ENCODE measurements at places on chromosomes 16 and 17. TPM values are rescaled to one million over a fixed set of nuclear protein-coding genes. Genes with fewer than 3 reads are reported as not detected.

The HOXB6 gene
- total RNA-seq = 0.08 TPM

The LRRC45 gene
- total RNA-seq = 20.9 TPM

The QRICH2 gene
- 1.8 TPM for total RNA-seq

The FN3KRP gene
- 16.7 TPM for total RNA-seq

The PABPN1L gene
- total RNA-seq = not detected

The KRTAP4-9 gene
- total RNA-seq = not detected

The MARCHF10 gene
- not detected for total RNA-seq

The AURKB gene
- total RNA-seq = 21.2 TPM

The SULT1A4 gene
- total RNA-seq = 0.76 TPM

The NHLRC4 gene
- 0.11 TPM for total RNA-seq

The PDILT gene
- total RNA-seq = not detected

The IKZF3 gene
- total RNA-seq = not detected

The PPY gene
- 1.6 TPM for total RNA-seq

The MYH13 gene
- not detected for total RNA-seq

The ATP2A3 gene
- 0.62 TPM for total RNA-seq

The CIITA gene
- total RNA-seq = not detected

The PRR11 gene
- total RNA-seq = 54.0 TPM

The LGALS9 gene
- total RNA-seq = not detected

The SYNGR3 gene
- total RNA-seq = 0.68 TPM

The ACSM3 gene
- total RNA-seq = 0.65 TPM

The KCNH6 gene
- total RNA-seq = not detected

The TRPV3 gene
- total RNA-seq = 5.1 TPM

Data from hair follicular keratinocyte (primary cell).